ENCODE measurements at places on chromosomes 12 and 14.

- no peak for DNase-seq
Measured at GRCh38 chr12:96452261-96452922, 37.0 kb upstream of the CFAP54 start.

GRCh38 chr12:56510786-56511185, 10.8 kb upstream of the RBMS2 start:
- no peak for DNase-seq

DNA sequence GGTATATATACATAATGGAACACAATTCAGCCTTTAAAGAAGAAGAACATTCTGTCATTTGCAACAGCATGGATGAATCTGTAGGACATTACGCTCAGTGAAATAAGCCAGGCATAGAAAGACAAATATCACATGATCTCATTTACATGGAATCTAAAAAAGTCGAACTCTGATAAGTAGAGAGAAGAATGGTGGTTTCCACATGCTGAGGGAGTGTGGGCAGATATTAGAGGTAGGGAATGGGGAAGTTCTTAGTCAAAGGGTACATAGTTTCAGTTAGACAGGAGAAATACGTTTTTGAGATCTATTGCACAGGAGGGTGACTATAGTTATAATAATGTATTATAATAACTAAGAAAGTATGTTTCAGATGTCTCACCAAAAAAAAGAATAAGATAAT, 71.4 kb downstream of the ADAMTS20 start:
- DNase-seq = no peak

DNA sequence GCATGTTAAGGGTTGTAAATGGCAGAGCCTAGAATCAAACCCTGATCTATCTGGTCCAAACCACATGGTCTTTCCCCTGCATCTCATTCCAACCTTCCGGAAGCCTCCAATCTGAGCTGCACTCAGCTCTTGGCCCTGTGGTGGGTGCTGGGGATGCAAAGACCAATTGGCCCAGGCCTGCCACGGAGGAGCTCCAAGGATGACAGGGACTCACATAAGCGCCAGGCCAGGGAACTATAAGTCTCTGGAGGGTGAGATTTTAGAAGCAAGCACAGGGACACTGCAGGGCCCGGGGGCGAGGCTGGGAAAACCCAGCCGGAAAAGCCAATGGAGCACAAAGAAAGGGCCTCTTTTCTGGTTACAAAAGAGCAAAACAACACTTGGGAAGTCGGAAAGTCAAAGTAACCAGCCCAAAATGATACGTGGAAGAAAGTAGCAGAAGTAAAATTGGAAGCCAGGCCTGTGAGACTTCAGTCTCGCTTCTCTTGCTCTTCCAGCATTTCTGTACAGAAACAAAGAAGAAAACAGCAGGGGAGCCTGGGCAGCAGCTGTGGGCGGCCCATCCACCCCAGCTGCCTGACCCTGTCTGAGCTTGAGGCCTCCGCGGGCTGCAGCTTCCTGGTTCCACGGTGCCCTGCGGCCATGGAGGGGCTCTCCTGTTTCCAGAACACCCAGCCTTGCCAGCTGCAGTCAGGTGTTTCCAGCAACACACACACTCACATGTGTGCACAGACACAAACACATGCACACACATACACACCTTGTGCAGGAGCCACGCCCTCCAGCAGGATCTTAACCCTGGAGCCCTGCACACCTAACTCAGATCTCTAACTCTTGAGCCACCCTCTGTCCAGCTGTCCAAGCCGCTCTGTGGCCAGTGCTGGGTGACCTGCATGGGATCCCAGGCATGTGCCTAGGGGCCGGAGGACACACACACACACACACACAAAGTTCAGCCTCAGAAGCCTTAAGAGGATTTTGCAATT, 178.2 kb downstream of the BCL11B start:
- no peak for DNase-seq

DNA sequence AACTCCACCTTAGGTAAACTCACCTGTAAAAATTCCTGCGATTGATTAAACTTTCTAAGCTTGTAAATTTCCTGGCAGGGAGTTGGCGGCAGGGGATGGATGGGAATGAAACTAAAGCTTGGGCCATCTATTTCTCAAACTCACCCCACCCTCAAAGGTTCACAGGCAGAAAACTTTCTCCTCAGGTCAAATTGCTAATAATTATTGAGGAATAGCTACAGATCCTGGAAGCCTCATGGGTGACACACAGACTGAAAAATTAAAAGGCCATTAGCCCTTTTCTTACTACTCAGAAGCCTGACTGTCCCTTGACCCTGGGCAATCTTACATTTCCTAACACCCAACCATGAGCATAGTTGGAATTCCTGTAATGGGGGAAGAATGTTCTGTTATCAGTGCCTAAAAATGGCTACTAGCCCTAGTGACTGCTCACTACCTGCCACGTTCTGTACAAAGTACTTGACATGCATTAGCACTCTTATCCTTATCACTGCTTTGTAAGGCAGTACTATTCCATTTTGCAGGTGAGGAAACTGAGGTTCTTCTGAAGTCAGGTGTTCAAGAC, 12.4 kb upstream of the SYNDIG1L start:
- no peak for DNase-seq

GRCh38 chr14:61484031-61484430, 162.7 kb downstream of the PRKCH start:
- no peak for DNase-seq

- no peak for DNase-seq
Measured at GRCh38 chr12:111330800-111331752, 37.8 kb downstream of the PHETA1 start.

DNA sequence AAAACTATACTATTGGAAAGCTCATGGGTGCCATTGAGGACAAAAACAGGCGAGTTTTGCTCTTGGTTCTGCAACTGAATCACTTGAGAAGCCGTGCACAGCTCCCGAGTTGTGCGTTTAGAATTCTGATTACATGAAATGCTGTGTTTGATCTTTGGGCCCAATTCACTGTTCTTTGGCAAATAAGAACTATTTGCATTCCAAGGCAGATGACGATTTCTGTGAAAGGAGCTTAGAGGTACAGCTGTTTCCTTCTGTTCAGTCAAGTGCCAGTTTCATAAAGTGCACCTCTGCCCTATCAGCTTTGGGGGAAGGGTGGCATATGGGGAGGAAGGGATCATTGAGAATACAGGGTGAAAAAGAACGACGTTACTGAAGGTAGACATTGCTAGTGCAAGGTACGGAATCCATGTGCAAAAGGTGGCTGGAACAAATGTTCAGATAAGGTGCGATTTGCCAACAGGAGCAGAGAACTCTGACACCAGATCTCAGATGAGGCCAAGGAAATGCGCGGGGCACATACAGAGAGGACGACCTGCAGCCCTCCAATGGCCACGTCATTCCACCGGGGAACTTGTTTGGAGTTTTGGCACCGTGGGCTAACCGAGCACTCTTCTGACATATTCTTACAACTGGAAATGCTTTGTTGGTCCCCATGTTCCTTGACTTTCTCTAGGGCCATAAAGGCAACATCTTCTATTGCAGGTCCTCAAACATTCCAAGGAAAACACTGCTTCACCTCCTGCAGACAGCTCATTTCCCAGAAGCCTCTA, 30.1 kb downstream of the TCHP start:
- DNase-seq = no peak

GRCh38 chr14:59086241-59086882, 102.1 kb upstream of the DAAM1 start:
- no peak for DNase-seq

DNA sequence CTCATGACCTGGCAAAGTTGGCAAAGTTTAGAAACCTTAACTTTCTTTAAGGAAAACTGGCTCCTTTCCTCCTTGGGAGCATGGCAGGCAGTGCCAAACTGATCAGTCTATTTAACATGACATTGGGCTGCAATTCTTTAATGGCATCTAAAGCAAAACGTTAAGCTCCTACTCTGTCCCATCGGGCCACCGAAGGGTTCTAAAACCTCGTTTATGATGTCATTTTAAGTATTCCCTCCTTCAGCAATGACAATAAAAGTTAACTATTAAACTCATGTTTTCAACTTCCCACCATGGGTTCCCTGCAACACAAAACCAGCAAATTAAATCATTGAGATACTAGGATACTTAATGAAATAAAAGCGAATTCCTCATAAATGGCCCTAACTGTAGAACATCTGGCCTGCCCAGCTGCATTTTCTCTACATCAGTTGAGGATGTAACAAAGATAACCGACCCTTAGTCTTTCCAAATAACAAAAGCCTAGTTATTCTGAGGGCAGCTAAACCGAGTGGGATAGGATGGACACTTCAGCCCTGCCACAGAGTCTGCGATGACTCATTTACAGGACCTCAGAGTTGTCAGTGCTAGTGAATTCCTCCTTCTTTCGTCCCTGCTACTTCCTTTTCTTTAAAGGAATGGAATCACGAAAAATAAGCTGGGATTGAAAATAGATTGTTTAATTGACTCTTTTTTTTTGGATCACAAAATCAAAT, 34.5 kb upstream of the RIC8B start:
- DNase-seq = no peak

- no peak for DNase-seq
Measured at GRCh38 chr12:123479442-123480180, 21.7 kb downstream of the SNRNP35 start.

DNA sequence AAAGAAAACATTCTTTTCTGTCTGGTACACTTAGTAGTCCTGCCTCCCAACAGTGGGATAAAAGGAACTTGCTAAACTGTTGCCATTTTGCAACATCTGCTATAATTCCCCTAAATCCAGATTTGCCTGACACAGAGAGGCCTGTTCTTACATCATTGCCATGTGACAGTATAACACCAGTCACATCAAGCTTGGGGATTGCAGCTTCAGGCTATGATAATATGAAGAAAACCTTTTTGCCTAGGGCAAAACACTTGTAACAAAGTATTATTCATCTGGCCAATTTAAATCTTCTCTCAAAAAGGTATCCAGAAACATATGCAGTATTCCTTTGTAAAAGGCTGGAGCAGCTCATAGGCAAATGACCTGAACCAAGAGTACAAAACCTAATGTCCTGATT, 80.9 kb upstream of the OTX2 start:
- no peak for DNase-seq

GRCh38 chr12:106957583-106957982, 1.9 kb downstream of the TMEM263 start:
- DNase-seq = no peak

DNA sequence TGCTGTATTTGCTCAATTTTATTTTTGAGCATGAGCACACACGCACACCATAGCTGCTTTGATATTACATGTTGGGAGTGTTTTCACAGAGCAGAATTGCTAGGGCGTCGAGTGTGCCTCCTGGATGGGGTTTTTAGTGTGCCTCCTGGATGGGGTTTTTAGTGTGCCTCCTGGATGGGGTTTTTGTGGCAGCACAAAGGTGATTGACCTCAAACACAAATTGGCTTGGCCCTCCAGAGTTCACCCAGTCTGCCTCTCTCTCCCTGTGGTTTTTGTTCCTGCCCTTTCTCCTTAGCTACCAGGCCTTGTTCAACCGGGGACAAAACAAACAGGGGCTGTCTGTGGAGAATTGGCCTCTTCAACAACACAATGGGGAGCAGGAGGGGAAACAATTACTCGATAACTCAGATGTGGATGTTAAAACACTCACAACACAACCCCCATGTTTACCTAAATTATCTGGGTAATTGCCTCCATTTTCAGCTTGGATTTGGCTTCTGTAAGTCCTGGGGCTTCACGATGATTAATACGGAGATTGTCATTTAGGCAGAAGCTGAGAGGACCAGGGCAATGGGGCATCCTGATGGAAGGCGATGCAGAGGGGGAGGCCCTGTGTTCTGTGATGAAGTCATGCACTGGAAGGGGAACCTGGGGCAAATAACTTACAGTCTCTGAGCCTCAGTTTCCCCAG, 26.9 kb downstream of the TBX3 start:
- no peak for DNase-seq

DNA sequence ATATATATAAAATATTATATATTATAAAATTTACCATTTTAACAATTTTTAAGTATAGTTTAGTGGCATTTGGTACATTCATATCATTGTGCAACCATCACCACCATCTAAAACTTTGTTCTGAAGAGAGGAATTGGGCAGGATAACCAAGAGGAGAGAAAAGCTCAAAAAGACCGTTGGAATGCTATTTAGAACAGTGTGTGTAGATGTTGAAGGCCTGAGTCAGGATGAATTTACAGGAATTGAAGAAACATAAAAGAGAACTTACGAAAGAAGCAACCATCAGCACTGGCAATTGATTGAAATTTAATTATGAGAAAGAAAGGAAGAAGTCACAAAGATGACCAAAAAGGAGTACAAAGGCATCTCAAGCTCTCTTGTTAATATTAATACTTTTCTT, 196.9 kb upstream of the PWP1 start:
- DNase-seq = no peak

GRCh38 chr12:49276304-49277290, 11.7 kb downstream of the TUBA1C start:
- DNase-seq = no peak

GRCh38 chr12:42426746-42427145, 100.8 kb downstream of the PPHLN1 start:
- no peak for DNase-seq

- DNase-seq = no peak
Measured at GRCh38 chr14:101033446-101034165, 130.1 kb upstream of the RTL1 start.

DNA sequence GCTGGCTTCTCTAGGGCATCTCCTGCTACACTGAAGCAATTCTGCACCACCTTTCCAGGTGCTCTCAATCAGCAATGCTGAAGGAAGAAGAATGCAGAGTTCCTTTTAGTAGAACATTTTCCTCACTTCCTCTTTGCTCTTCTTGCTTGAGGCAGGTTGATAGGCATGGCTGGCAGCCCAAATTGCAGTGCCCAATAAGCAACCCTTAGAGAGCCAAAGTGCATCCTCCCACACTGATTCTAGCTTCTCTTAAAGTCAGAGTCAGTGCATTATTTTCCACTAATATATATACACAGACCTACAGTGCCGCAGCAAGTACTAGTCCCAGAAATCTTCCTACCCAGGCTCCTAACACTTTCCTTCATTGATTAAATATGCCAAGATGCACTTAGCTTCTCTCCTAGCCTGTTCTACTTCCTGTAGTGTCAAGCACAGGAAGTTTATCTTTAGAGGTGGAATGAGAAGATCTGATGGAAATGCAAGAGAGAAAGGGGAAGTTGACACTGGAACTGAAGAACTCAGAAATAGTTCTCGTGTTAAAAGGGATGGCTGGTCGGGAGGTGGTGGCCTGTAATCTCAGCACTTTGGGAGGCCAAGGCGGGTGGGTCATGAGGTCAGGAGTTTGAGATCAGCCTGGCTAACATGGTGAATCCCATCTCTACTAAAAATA, 132.7 kb downstream of the SSPN start:
- DNase-seq = no peak

DNA sequence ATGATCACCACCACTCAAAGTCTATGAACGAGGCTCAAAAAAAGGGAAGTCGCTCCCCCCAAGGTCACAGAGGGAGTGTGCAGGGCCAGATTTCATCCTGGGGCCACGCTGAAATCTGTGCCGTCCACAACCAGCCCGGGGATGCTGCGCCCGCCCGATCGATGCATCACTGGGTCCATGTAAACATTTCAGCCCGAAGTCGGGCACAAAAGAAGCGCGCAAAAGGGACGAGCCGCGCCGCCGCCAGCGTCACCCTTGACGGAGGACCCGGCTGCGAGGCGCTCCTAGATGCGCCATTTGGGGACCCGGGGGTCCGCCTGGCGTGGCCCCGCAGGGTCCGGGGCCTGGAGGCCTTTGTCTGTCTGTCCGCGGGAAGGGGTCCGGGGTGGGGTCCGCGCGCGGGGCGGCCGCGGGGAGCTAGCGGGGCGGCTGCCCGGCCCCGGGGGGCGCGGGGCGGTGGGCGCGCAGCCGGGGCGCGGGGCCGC, 503 bp downstream of the FBXO21 start:
- DNase-seq = peak; percentile 40
